ENCODE measurements at places on chromosomes 6 and 20.
A peak's percentile ranks its signal among the peaks of the same experiment; 100 is the strongest.

DNA sequence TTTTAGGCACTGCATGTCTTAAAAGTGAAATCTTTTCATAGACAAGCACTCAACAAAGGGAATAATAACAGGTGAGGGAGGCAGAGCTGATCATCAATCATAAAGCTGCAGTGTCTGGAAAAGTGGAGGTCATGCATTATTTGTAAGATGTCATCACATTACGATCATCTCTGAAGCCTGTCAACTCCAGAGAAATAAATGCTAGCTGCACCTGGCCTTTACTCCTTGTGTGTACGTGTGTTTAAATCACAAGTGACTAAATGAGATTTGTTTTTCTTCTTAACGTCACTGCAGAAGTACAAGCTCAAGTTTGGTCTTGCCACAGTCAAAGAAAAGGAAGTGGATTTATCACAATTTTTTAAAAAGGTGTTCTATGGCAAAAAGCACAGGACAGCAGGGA is 275.5 kb upstream of the SGK1 start:
- DNase-seq = no peak

DNA sequence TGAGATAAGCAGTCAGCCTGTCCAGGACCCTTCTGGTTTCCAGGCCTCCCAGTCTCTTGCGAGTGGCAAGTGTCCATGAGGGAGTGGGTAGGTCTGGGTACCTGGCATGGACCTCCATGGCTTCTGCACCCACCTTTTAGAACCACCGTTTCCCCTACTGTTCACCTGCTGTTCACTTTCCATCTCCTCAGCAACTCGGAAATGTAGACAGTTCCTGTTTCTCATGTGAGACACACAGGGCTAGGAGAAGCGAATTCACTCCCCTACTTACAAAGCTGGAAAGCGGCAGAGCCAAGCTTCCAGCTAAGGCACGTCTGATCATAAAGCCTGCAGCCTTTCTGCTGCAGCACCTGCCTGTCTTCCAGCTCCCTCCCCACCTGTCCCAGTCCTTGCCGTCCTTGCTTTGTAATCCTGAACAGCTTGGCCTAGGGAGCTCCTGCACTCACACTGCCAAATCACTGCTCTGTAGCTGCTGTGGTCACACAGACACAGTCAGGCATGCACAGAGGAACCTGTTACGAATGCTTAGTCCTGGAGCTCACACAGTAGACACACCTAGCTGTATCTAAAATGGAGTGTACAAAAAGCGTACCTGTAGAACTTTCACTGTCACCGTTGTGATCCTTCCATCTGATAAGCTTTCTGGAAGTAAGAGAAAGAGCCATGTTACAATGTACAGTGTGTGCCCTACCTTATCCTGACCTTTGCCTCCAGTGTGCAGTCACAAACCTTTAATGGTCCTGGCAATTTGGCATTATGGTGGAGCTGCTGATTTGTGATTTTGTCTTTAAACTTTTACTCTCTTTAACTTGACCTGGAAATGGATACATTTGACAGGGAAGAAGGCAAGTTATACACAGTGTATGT is 294.1 kb downstream of the NRN1 start:
- no peak for DNase-seq

DNA sequence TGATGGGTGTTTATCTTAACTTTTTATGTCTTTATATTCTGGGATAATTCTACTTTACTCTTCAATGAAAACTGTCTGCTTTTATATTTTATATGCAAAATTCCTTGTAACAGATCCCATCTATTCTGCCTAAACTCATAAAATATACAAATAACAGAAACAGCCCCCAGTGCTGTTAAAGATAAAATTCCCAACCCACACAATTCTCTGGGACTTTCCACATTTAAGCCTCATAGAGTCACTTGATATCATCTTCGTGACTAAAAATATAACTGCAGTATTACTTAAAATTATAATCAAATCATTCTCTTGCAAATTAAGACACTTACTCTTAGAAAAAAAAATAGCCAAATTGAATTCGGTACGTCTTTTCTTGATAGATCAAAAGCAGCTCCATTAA is 60.2 kb downstream of the INSM1 start:
- peak; percentile 35 for DNase-seq

DNA sequence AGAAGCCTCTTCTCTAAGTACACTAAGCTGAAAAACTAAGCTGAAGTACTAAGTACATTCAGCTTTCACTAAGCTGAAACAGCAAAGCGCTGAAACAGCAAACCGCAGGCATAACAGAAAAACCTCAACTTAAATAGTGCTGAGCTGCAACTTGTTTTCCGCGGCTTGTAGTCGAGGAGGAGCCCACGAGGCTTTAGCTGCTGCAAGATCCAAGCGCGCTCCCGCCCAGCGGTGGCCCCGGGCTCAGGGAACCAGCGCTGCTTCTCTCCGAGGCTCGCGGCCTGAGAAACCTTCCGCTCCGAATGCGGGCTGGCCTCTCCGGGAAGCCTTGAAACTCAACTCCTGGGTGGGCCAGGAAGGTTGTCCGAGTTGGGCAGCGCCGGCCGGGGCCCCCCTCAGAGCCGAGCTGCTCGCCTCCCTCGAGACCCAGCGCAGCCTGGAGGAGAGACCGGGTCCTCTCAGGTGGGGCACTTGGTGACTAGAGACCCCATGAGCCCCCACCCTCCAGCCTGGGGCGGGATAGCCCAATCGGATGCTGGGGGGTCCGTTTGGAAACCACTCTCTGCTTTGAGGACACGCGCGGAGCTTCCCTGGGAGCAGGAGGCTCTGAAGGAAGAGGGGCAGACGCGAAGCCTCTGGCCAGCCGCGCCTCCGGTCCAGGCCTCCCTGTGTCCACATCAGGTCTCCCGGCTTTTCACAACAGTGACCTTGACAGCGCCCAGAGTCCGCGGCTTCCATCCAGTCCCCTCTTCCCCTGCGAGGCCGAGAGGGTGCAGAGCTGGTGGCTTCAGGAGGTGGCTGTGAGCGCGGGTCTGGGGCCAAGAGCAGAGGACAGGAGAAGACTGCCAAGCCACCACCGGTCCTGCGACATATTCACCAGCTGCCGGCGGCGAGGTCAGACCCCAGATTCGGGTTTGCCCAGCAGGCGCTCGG is 38.1 kb upstream of the HLA-E start:
- peak; percentile 73 for DNase-seq

DNA sequence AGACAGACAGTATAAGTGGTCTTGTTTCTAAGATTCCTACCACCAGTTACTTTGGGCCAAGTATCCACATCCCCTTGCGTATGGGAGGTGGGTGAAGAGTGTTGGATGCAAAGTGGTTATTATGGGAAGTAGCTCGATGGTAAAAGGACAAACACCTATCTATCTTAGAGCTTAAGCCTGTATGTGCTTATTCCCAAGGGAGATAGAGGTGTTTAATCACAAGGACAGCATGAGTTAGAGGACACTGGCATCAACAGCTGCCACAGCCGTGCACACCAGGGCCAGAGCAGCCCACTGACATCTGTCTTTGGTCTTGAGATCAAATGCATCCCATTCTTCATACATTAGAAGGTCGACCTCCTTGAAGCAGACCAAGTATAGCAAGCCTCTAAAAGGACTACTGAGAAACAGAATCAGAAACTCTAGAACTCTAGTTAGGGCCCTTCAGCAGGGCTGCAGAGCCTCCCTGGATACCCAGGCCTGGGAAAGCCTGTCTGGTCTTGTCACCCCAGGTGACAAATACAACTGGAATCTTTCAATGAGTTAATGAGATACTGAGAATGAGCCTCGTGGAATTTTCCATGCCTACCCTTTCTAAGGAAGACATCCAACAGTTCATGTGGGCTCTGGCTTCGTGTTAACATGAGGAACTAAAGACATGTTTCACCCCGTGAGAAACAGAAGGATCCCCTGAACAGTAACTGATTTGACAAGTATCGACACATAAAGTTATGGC is 28.7 kb downstream of the TXNDC5 start:
- DNase-seq = no peak

DNA sequence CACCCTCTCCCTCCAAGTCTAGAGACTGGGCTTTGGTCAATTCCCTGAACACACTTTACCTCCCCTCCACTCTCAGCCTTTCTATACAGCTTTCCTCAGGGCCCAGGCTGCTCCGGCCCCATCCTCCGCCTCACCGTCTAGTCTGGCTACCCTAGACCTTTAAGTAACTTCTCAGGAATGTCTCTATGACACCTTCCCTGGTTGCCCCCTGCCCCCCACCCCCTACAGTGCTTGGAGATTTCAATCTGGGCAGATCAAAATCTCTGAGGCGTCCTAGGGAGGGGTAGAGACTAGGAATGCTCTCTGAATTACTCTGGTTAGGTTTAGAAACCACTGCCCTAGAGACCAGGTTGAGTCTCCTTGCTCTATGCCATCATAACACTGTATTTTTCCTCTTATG is 6.1 kb downstream of the UBE2J1 start:
- DNase-seq = no peak

DNA sequence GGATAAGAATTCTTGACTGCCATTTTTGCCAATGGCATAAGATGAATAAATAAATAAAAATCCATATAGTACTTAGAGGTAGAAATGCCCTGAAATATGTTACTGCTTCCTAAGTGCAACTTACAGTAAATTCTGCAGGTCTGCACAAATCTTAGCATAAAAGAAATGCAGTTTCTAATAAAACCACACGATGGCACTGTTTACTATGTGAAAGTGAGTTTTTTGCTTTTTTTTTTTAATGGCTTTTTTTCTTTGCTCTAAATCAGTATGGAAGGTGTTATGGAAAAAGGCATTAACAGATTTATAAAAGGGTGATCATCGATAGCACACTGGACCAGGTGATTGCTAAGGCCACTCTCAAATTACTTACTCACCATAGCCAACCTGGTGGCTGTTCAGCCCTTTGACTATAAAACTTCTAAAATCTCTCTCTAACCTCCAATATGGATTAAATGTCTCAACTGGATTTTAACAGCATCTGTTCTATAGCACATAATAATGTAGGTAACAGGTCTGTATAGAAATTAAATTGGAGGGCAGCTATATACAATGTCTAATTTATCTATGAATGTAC is 45.8 kb downstream of the AHI1 start:
- peak; percentile 54 for DNase-seq

- DNase-seq = no peak
Measured at GRCh38 chr20:61737346-61737745, 328.3 kb downstream of the TAF4 start.

DNA sequence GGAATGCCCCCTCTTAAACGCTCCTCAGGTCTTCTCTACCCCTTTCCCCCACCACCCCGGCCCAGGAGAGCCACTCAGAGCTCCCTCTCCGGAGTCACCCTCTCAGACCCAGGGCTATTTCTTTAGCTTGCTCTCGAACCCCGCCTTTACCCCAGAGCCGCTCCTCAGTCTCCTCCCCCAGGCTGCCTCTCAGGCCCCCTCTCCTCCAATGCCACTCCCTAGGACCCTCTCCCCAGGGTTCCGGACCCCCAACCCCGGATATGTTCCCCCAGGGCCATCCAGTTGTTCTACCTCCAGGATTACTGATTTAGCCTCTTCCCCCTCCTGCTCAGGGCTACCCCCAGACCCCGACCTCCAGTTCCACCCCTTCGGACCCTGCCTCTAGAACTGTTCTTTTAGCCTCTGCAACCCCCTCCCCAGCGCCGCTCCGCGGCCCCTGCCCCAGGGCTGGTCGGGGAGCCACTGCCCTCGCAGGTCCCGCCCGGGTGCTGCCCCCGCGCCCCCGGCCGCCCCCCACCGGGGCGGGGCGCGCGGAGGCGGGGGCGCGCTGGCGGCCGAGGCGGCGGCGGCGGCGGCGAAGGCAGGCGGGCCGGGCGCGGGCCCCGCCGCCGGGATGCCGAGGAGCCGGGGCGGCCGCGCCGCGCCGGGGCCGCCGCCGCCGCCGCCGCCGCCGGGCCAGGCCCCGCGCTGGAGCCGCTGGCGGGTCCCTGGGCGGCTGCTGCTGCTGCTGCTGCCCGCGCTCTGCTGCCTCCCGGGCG is at the start of gene MMP24:
MMP24 (plus strand) TSS at position 565 of the 758 bp plus-strand sequence; CDS start at position 614, 49 bp downstream.
- no peak for DNase-seq

- DNase-seq = no peak
Measured at GRCh38 chr20:60570481-60571277, 612.5 kb downstream of the CDH26 start.

GRCh38 chr6:117637770-117638169 is 35.5 kb upstream of the GOPC start:
- no peak for DNase-seq

DNA sequence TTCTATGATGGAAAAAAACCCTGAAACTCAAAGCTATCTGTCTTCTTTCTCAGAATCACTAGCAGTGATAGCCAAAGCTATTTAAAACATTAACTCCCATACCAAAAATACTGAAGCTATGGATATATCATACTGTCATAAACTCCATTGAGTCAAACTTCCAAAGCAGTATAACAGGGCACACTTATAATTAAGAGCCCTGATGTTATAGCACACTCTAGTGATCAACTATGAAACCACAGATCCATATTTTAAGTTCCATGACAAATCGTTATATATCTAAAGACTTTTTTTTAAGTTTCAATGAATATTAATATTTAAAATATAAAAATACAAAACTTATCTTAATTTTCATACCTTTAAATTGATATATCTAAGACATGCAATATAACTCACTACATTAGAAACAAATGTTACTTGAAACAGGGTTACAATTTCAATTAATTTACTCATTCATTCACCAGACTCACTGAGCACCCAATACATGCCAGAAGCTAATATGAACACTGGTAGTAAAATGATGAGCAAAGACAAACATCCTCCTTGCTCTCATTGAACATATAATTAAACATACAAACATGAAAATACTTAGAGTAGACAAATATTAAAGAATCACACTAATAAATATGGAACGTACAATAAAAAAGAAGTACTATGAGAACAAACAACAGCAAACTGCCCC is 69.3 kb downstream of the IBTK start:
- peak; percentile 4 for DNase-seq

DNA sequence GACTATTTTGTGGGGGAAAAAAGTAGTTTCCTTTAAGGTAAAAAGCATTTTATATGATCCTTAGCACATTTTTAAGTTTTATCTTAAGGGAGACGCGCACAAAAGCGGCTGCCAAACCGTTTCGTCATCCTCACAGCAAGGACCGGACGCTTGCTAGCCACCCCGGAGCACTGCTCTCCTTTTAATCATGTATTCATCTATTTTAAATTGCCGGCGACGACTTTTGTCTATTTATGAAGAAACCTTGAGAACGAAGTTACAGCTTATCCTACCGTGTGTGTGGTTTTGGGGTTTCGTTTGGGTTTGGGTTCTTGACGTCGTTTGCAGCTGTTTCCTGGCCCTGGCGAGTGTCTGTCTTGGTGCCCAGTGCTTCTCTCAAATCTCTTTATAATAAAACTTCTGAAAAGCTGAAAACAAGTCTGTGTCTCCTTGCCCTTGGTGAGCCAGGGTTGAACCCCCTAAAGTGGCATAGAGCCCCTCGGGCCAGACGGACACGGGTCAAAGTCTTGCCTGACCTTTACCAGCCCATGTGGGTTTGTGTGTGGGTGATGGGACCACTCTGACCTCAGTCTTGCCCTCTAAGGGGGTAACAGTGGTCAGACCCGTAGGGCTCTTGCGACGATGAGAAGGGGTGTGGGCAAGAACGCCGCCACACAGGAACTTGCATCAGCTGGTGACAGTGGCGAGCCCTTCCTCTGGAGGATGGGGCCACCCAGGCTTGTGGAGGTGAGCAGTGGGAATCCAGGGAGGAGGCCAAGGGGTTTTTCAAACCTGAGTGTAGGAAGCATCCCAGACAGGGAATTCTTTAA is 117.6 kb downstream of the JPH2 start:
- peak; percentile 8 for DNase-seq
